ENCODE measurements at places on chromosomes 2 and 18.
A peak's percentile ranks its signal among the peaks of the same experiment; 100 is the strongest.

DNA sequence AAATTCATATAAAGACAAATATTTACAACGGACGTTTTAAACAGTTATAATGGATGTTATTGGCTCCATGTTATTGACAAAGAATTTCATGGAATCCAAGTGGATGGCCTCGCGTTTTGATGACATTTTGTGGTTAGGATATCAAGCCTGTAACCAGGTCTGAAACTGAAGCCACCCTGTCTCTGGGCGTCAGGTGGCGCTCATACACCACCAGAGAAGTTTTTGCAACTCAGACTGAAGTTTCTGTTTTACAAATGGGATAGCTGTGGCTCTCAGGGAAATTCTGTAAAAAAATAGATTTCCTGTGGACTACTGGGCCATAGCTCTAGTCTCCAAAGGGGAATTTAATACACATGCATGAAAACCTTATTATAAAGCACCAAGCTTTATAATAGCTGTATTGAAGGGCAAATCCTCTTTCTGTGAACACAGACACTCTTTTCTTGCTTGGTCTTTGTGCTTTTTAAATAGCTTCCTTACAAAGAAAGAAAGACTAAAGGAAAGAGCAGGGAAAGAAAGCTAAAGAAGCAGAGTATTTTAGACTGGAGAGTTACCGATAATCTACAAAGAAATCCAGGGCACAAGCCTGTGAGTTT, 86.7 kb downstream of the C18orf54 start:
- DNase-seq, result peak; percentile 34

- DNase-seq, result no peak
Observed at GRCh38 chr18:55857409-55857808, 269.4 kb upstream of the TCF4 start.

GRCh38 chr2:163348857-163349380, 386.9 kb downstream of the FIGN start:
- DNase-seq, result no peak

- DNase-seq, result no peak
Observed at GRCh38 chr2:226618875-226619605, 180.6 kb downstream of the IRS1 start.

Measured in stimulated activated naive CD8-positive, alpha-beta T cell treated with anti-CD3 and anti-CD28 coated beads, Interleukin-15, amount 100 ng/mL, for 72 hours (primary cell).